ENCODE measurements at places on chromosomes 2 and 18. TPM values are rescaled to one million over a fixed set of nuclear protein-coding genes. Genes with fewer than 3 reads are reported as not detected.

The RFX8 gene
- total RNA-seq: 4.6 TPM

The DNAH6 gene
- 2.9 TPM for total RNA-seq

- DNase-seq: no peak
These were observed 5.3 kb upstream of the METTL21A start for GRCh38 chr2:207630491-207630890.

DNA sequence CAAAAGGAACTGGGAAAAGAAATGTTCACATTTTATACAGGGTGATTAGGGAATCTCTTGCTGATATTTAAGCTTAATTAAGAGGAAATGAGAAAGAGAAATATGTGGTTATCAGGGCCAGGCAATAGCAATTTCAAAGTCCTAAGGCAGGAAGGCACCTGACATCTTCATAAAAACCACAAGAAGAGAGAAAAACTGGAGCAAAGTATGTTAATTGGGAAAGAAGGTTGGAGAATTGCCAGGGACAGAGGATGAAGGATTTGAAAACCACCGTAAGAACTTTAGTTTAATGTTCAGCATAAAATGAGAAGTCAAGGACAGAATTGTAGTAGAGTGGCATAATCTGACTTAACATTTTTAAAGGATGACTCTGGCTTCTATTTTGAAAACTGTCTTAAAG is 691.8 kb upstream of the NRXN1 start:
- DNase-seq: no peak

- DNase-seq: no peak
These were observed 663.3 kb upstream of the ZNF804A start for GRCh38 chr2:183935005-183935404.
